ENCODE measurements at places on chromosomes 11 and 22. TPM values are rescaled to one million over a fixed set of nuclear protein-coding genes. Genes with fewer than 3 reads are reported as not detected.
A peak's percentile ranks its signal among the peaks of the same experiment; 100 is the strongest.

STK33 gene
- total RNA-seq, result 3.8 TPM

DNA sequence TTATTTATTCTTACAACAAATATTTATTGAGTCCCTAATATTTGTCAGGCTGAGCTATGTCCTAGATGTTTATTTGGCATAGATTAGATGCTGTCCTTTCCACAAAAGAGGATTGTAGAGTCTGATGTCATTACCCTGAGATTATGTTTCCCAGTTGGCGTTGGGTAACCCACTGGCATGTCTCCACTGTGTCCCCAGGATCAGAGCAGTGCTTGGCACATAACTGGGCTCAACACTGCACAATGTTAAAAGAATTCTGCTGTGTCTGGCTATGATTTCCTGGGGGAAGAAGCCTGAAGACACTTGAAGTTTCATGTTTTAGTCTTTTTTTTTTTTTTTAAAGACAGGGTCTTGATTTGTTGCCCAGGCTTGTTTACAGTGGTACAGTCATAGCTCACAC, 4.0 kb downstream of the RCN1 start:
- no peak for DNase-seq

- DNase-seq, result peak; percentile 51
These were observed 74.2 kb downstream of the STIM1 start for GRCh38 chr11:3929649-3930048.

RABL2B gene
- total RNA-seq, result 9.9 TPM

SHANK2 gene
- 1.1 TPM for total RNA-seq

DNA sequence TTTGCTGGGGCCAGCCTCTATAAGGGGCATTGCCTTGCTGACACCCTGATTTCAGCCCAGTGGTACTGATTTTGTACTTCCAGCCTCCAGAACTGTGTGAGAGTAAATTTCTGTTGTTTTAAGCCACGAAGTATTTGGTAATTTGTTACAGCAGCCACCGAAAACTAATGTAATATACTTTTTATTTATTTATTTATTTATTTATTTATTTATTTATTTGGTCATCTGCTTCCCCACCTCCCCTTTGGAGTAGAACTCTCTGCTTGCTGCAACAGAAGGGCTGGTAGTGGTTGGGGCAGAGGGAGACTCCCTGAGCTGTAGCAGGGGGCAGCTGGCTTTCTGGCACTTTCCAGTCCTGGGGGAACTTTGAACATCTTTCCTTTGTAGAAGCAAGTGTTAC, 128.4 kb upstream of the RAG2 start:
- no peak for DNase-seq

NAALAD2 gene
- 5.5 TPM for total RNA-seq

DNA sequence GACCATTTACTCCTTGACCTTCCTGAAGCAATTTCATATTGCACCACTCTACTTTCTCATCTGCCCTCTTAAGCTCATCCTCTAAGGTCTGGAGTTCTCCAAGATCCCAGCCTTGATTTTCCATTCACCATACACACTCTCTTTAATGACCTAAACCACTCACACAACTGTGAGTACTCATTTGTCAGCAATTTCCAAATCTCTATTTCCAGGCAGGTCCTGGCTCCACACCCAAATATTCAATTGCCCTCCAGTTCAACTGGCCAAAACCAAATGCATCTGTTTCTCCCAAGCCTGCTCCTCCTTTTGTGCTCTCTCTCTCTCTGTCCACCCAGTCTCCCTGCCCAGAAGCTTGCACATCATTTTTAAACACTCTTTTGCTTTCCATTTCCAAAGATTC, 39.6 kb downstream of the NEU3 start:
- DNase-seq, result no peak

SYT12 gene
- total RNA-seq, result not detected

OR5A1 gene
- not detected for total RNA-seq

DNA sequence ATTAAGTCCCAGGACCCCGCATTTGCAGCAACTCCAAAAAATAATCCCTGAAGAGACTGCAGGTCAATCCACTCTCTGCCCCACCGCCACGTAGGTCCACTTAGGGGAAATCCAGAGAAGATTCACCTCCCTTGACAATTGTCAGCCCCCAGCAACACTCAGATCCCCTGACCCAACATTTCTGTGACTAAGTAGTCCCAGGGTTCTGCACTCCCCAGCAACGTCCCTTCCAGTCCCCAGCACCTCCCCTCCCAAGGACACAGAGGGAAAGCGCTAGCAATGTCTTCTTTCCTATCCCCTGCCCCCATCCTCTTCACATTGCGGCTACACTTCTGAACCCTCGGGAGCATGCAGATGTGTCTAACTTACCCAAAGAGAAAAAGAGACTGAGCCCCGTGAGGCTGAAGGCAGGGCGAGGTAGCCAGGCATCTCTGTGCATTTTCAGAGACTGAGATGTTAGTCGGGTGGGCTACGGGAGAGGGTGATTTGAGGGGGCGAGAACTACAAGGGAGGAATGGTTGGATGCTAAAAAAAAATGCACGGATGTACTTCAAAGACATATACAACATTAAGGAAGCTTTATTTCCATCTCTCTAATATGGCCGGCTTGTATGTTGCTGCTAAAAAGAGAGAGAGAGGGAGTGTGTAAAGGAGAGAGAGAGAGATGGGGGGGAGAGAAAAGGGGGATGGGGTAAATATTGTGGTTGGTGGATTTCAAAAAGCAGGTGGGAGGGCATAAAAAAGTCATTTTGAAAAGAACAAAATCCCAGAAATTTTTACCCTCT, at the start of gene SCN2B:
TSS of gene SCN2B (minus strand) at position 647 of the 785 bp plus-strand sequence. CDS start at position 439, 208 bp downstream.
- peak; percentile 79 for DNase-seq
